ENCODE measurements at places on chromosomes 2 and 18. TPM values are rescaled to one million over a fixed set of nuclear protein-coding genes. Genes with fewer than 3 reads are reported as not detected.

PARD6G gene
- total RNA-seq = 0.10 TPM

TUBA3E gene
- total RNA-seq = not detected

NRP2 gene
- total RNA-seq = 2.5 TPM

SLC38A11 gene
- not detected for total RNA-seq

HTRA2 gene
- total RNA-seq = 39.0 TPM

All from activated naive CD4-positive, alpha-beta T cell treated with anti-CD3 and anti-CD28 coated beads for 36 hours (primary cell).